ENCODE measurements at places on chromosomes 13 and 19.

DNA sequence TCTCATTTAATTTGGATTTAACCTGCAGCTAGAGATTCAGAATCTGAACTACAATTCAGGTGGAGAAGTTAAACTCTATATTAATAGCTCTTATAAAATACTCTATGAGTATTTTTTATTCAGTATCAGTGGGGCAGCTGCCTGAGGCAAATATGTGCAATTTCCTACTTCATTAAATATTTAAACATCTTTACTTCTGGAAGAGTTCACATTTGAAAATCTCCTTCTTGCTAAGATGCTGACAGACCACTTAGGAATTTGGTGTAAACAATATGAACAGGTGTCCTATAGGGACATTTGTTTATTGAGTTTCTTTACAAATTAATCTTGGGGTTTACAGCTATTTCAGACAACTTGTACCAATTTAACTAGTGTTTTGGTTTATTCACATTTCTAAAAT lies 20.4 kb downstream of the STARD13 start:
- DNase-seq = no peak

- DNase-seq = no peak
Observed at GRCh38 chr13:86810361-86810760, 860.8 kb upstream of the SLITRK5 start.

GRCh38 chr13:42129033-42129432 lies 80.6 kb downstream of the DGKH start:
- no peak for DNase-seq

- DNase-seq = peak; percentile 34
Observed at GRCh38 chr19:43798546-43799409, 3.5 kb downstream of the LYPD5 start.

DNA sequence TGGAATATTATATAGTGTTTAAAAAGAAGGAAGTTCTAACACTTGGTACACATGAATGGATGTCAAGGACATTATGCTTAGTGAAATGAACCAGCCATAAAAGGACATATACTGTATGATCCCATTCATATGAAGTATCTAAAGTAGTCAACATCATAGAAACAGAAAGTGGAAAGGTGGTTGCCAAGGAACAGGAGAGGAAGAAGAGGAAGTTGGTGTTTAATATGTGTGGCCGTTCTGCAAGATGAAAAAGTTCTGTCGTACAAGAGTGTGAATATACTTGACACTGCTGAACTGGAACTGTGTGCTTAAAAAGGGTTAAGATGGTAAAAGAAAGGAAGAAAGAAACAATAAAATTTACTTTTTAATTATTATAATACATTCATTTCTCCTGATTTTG lies 33.1 kb upstream of the C1QTNF9 start:
- DNase-seq = no peak

DNA sequence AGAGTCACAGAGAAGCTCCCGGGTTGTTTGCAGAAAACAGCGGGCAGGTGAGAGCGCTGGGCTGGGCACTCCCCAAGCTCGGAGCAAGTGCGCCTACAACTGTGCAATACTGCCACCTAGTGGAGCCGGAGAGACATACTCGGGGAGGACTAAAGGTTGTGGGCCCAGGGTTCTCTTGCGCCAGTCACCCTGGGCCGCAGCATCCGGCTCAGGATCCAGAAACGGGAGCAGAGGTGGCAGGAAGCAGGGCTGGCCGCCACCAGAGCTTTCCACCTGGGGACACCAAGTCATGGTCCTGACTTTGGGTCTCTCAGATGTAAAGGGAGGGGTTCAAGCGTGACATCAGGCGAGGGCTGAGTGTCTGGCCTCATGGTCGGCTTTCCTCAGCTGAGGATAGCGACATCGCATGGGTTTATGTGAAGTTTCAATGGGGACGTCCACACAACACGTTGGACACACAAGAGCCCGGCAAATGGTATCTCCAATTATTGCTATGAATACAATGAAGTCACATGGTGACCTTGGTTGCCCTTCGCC lies 11.2 kb upstream of the KLK4 start:
- DNase-seq = peak; percentile 88

DNA sequence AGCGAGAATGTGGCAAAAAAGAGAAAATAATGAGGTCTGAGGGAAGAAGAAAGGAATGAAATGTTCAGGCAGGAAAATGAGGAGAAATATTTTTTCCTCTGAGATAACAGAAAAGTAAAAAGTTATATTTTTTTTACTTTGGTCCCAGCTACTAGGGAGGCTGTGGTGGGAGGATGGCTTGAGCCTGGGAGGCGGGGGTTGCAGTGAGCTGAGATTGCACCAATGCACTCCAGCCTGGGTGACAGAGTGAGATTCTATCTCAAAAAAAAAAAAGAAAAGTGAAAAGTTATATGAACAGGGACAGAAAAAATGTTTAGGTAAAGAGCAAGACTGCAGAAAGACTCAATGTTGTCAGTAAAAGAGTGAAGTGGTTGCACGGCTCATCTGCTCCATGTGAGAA lies 603.7 kb upstream of the GPC6 start:
- no peak for DNase-seq

DNA sequence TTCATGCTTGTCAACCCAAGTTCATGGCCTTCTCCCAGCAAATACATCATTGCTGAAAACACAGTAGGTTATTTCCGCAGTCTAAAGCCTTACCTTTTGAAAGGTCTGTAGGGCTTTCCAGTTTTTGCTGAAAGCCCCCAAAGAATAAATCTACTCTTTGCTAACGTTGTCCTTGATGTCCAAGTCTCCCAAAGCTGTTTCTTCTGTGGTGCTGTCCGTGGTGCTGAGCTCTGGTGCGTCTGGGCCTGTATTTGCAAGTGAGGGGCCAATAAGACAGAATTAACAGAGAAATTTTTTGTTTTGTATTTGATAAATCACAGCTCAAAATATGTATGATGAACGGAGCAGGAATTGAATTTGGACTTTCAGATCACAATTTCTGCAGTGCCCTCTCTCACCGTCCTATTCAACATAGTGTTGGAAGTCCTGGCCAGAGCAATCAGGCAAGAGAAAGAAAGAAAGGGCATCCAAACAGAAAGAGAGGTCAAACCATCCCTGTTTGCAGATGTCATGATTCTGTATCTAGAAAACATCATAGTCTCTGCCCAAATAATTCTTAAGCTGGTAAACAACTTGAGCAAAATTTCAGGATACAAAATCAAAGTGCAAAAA lies 9.8 kb upstream of the LGALS16 start:
- no peak for DNase-seq

GRCh38 chr13:28864544-28864943 lies 44.4 kb downstream of the MTUS2 start:
- no peak for DNase-seq

GRCh38 chr19:10095622-10095947 lies 6.9 kb downstream of the ANGPTL6 start:
- DNase-seq = no peak

DNA sequence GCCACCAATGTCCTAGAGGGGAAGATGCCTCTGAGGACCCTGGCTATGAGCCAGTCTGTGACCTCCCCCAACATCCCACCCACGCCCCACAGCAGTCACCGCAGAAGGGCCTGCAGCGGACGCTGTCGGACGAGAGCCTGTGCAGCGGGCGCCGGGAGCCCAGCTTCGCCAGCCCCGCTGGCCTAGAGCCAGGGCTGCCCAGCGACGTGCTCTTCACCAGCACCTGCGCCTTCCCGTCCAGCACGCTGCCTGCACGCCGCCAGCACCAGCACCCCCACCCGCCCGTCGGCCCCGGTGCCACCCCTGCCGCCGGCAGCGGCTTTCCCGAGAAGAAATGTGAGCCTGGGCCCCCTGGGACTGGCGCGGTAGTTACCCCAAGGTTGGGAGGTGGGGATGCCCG lies 30.6 kb downstream of the DPF1 start:
- no peak for DNase-seq
